ENCODE measurements at places on chromosomes 13 and 19.

DNA sequence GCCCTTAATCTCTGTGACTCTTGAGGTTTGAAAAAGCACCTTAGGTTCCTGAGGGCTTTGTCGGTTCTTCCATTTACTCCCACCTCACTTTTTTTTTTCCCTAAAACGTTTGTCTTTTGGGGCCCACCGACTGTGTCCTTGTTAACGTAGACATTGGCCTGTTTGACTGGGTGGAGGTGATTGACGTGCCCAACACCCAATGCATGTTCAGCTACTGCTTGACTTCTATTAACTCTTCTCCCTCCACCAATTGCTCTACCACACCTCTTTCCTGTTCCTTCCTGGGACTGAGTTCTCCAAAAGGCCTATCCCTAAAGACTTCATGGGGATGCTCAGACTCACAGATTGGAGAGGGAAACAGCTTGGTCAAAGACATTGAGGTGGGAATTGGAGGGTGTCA lies 17.3 kb downstream of the CKM start:
- no peak for DNase-seq

- DNase-seq, result no peak
These were observed 157.9 kb upstream of the FREM2 start for GRCh38 chr13:38528986-38529385.

DNA sequence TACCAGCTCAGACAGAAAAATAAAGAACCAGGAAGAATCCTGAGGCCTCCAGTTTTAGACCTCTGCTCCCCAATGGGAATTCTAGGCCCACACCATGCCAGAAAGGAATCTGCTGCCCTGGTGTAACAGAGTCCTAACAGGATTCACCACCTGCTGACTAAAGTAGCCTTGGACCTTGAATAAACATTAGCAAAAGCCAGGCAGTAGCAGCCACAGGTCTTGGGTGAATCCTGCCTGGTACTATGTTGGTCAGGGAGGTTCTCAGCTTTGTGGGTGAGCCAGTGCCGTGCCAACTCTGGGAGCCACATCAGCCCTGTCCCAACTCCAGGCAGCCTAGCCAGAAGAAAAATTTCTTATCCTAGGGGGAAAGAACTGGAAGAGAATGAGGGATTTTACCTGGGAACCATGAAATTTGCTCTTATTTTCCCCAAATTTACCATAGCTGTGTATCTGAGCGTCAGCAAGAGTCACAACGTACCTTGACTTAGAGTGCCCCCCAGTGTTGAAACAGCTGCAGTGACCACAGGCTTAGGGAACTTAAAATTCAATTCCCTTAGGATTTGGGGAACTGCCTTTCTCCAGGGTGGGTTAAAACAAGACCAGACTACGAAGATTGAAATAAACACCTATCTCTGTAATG lies 1895.6 kb upstream of the PRR20A start:
- DNase-seq, result no peak

GRCh38 chr13:108662528-108662927 lies 33.1 kb downstream of the MYO16 start:
- no peak for DNase-seq

DNA sequence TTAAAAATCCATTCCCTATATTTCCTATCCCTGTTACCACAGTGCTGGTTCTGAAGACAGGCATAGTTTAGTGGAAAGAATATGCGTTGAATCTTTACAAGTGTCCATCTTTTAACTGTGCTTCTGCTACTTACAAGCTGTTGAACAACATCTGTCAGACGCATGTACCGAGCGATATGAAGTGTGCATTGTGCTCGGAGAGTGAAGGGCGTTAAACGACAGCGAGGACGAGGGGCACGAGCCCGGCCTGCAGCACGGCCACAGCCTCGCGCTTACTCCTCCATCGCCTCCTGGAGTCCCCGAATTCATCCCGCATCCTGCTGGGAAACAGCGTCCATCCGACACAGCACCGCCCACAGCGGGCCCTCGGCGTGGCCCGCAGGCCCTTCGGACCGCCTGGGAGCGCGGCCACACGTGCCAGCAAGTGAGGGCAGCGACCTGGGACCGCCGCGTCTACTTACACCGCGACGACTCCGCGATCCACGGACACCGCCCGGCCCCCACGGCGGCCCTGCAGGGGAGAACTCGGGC lies 514 bp downstream of the PCID2 start:
- no peak for DNase-seq

GRCh38 chr13:79141082-79141481 lies 265.0 kb downstream of the RBM26 start:
- DNase-seq, result no peak

DNA sequence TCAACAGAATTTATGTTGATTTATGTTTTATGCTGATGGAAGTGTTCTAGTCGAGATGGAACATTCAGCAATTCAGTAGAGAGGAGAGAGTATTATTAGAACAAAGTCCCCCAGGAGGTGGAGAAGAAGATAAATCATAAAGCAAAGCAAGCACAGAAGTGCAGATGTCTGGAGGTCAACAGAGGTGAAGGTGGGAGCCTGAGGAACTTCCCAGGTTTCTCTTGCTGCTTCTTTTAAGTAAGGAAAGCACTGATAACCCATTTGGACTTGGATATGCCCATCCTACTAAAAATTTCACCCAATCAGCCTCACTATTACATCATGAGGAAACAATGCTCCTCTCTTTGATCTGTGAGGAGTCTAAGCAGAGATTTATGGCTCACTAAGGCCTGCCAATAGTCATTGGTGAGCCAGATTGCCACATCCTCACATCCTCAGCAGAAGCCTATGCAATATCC lies 98.8 kb downstream of the EPSTI1 start:
- no peak for DNase-seq

GRCh38 chr13:45510672-45511071 lies 45.9 kb downstream of the COG3 start:
- no peak for DNase-seq

DNA sequence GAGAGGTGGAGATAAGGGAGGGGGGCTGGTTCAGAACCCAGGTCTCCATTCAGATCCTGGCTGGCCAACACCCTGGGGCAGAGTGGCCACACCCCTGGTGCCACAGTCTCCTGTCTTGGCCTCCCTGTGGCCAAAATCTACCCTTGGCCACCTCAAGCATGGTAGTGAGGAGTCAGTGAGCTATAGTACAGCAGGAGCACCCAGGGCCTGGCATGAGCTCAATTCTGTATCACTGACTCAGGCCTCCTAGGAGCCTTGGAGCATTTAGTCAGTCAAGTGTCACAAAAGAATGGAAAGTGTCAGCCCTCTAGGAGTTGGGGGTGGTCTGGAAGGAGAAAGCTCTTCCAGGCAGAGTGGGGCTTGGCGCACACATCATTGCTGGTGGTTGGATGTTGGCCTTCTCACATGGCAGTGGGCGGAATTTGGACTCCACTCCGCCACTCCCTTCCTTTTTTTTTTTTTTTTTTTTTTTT lies 6.6 kb upstream of the CD79A start:
- no peak for DNase-seq

GRCh38 chr19:33818411-33818810 lies 21.7 kb downstream of the KCTD15 start:
- peak; percentile 40 for DNase-seq

DNA sequence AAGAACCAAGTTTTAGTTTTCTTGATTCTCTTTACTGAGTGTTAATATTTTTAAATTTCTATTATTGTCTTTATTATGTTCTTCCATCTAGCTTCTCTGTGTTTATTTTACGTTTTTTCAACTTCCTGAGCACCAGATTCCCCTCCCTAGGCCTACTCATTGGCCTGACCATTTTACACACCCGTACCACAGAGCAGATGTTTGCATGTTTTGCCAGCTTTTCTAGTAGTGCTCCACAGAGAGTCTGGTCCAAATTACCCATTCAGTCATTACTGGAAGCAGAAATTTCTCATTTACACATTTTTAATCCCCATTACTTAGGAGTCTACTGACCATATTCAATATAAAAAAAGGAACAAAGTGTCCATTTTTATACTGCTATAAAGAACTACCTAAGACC lies 66.9 kb downstream of the ING1 start:
- no peak for DNase-seq

DNA sequence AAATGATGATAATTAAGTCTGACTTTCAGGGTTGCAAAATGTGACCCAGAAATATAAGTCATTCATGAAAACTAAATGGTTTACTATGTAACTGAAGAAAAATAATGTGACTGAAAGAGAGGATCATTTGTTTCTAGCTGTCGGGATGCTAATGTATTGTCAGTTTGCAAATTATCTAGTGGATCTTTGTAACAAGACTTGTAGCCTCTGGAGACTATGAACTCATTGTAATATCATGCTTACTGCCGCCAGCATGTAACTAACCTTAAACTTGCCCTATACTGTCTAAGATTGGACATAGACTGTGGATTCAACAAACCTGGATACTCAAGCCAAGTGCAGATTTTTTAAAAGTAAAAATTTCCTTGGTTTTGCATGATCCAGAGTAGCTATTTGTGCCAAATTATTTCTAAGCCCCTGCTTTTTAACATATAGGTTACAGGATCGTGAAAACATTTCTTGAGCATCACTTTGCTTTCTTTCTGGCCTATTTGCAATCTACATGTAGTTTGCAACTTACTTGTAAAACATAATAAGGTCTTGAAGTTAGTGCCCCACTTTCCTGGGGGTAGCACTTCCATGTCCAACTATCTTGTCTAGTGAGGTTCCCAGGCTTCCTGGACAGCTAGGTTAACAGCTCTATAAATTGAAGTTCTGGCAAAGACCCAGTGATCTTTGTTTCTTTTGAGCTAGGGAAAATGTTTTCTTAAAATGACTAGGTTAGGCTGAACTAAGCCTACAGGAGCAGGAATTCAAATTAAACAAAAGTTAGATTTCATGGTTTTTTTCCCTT lies 3.3 kb upstream of the POSTN start:
- no peak for DNase-seq

DNA sequence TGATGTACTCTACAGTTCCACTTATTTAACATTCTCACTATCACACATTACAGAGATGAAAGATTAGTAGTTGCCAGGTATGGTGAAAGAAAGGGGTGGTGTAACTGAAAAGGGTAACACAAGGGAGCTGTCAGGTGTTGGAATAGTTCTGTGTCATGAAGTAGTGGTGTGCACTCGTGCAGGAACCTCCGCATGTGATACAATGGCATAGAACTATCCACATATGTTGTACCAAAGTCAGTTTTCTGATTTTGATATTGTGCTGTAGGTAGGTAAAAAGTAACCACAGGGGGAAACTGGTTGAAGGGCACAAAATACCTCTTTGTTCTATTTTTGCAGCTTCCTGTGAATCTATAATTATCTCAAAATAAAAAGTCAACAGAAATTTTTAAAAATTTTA lies 24.4 kb upstream of the RPL21 start:
- no peak for DNase-seq

- no peak for DNase-seq
These were observed 17.1 kb downstream of the ELAVL1 start for GRCh38 chr19:7988307-7988706.

- no peak for DNase-seq
These were observed 10.3 kb downstream of the CYP2B6 start for GRCh38 chr19:41001243-41001971.

DNA sequence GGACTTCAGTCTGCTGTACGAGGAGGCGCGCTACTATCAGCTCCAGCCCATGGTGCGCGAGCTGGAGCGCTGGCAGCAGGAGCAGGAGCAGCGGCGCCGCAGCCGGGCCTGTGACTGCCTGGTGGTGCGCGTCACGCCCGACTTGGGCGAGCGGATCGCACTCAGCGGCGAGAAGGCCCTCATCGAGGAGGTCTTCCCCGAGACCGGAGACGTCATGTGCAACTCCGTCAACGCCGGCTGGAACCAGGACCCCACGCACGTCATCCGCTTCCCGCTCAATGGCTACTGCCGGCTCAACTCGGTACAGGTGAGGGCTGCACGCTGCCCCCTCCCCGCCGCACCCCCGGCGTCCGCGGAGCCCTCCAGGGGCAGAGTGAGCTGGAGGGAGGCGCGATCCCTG lies 14.6 kb downstream of the KCTD15 start:
- no peak for DNase-seq

GRCh38 chr19:32924200-32924599 lies 47.6 kb downstream of the CEP89 start:
- DNase-seq, result no peak

DNA sequence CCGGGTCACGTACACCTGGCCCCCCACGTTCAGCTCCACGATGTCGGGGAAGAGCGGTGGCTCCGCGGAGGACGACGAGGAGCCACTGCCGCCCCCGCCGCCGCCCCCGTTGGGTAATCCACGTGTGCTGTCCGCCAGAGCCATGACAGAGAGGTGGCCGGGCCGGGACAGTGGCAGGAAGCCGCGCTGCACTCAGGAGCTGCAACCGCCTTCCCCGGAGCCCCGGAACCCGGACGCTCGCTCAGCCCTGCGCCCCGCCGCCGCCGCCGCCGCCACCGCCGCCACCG lies 257 bp downstream of the KCTD12 start:
- no peak for DNase-seq

- DNase-seq, result peak; percentile 90
These were observed at the start of gene ZNF610 for GRCh38 chr19:52336117-52336790. ZNF610 (plus strand) TSS chr19:52336243; CDS start chr19:52349173, 12,930 bp downstream.

DNA sequence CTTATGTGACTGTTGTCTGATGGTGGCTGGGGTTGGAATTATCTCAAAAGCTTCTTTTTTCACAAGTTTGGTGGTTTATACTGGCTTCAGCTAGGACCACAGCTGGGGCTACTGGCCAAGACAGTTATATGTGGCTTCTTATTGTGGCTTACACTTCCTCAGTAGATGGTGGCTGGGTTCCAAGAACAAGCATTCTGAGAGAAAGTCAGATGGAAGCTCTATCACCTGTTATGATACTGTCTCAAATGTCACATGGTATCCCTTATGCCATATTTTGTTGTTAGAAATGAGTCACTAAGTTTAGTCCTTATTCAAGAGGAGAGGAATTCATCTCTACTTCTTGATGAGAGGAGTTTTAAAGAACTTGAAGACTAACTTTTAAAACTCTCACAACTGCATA lies 41.6 kb downstream of the NDFIP2 start:
- DNase-seq, result no peak

DNA sequence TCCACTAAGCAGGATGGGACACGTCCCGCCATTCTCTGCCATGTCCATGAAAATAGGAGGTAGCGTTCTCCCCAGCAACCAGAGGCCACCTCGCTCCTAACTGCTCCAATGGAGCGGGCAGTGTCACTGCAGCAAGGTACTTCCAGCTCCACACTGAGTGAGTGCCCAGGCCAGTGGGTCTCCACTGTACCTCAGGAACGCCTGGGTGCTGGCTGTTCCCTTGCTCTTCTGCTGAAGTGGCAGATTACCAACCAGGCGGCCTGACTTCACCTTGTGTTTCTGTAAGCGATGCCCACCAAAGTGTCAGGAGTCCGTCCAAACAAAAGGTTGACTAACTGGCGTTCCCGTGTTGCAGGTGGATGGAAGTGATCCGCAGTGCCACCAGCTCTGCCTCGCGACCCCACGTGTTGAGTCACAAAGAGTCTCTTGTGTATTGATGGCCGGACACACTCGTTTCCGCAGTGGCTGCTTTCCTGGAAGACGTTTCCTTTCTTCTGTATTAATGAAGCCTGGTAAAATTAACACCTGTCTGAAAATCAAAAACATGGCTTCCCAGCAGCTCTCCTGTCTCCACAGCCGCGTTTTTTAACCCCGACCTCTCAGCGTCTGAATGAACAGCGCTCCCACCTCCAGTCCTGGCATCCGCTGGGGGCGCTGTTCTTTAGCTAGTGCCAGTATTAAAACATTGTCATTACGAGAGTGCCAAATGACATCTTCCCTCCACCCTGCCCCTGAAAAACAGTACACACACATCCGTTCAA lies 128.8 kb downstream of the STK24 start:
- DNase-seq, result no peak

Data from suprapubic skin (tissue), 4 donors.